H9 (cell line): ENCODE measurements at places on chromosomes 5 and 9.

- DNase-seq = no peak
Measured at GRCh38 chr5:39515881-39516280, 91.1 kb upstream of the DAB2 start.

- DNase-seq = peak; percentile 15
Measured at GRCh38 chr5:132260051-132260450, 2.6 kb downstream of the PDLIM4 start.

DNA sequence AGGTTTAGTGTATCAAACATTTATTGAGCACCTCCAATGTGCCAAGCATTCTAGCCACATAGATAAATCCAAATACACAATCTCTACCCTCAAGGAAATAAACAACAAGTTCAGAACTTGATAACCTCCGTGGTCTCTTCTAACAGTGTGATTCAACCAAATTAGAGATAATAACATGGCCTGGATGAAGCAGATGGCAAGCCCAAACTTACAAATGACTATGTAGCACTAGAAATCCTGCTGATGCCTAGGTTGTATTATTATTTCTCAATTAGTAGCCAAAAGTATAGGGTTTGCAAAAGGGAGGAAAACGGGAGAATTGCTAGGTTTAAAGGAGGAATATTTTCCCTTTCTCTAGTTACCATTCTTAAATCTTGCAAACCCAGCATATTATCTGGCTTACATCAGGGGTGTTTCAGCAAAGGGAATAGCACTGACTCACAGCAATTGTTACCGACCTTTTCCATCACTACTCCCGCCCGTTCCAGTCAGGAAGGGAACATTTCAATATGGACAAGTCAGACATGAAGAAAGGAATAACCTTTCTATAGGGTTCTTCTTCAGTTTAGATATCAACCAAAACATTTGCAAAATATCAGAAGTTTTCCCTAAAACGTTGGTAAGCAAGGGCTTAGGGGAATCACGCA is 2.3 kb downstream of the DPYSL3 start:
- no peak for DNase-seq

DNA sequence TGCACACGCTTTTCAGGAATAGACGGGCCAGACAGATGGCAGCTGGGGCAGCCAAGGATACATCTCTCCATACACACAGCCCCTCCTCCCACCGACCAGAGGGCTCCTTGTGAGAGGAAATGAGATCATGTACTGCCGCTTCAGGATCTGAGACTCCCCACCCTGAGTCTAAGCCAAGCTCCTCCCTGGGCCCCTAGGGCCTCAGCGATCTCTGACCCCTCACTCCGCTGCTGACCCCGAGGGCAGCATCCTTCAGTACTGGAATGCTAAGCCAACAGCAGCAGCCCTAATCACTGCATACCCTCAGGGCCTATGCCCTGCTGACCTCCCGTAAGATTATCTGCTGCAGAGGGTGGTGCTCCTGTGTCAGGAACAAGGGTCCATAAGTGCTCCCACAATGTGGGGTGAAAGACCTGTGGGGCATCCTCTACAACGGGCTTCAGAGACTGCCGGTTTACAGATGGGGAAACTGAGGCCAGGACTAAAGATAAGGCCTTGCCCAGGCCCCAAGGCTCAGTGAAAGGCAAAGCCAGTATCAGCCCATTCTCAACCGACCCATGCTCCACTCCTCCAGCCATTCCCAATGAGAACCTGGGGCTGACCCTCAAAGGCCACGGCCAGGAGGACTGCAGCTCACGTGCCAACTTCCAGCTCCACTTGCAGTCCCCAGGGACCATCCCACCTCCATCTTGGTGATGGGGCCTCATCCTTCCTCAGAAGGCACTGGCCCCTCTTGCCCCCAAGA is 37.5 kb downstream of the BICD2 start:
- no peak for DNase-seq

- DNase-seq = no peak
Measured at GRCh38 chr9:110031511-110032173, 176.3 kb downstream of the C9orf152 start.

DNA sequence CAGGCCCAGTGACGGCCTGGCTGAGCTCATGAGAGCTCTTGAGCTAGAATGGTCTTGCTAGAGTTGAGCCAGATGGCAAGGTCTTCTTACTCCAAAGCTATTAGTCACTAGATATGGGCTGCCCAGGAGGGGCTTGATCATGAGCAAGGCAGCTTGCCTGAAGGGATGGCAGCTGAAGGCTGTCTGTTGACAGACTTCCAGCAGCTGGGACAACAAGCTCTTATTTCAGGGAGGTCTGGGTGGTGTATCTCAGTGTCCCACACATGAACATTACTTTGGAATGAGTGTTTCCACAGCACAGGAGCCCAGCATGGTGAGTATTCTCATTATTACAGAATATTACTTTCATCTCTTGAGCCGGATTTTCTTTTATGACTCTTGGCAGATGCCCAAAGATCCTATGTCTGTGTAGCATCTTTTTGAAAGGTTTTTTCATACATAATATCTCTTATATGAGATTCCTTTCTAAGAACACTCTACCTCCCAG is 414.1 kb downstream of the ARHGEF28 start:
- DNase-seq = no peak

DNA sequence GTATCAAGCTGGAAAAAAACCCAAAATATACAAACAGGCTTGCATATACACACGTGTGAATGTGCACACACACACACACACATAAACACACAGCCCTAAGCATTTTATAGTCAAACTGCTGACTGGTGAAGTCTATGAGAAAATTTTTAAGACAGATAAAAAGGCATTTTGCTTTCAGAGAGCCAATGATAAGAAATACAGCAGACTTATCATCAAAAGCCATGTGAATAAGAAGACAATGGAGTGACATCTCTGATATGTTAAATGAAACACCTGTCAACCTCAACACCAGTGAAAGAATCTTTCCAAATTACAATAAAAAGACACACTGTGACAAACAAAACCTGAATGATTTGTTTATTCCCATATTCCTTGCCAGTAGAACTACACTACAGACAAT is 233.3 kb downstream of the CDH9 start:
- DNase-seq = no peak

GRCh38 chr5:150570333-150570732 is 62.4 kb downstream of the NDST1 start:
- DNase-seq = no peak

DNA sequence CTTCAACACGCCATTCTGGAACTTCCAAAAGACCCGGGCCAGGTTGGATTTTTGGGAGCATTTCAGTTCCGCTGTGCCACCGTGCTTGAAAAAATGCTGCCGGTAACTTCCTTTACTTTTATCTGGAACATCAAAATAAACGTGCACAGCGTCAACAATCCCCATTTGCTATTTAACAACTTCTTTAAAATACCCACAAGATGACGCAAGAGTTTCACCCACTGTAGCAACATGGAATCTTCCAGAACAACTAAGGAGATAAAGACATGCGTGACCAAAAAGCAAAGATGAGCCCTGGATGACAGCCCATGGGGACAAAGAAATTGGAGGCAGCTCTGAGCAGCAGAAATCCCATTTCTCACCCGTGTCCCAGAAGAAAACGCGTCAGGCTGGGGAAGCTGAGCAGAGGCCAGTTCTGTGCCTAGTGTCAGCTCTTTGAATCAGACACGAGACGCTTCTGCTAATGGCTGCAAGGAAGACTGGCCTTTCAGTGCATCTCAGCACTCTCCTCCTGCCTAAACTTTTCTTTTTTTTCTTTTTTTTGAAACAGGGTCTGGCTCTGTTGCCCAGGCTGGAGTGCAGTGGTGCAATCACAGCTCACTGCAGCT is 61.3 kb downstream of the SECISBP2 start:
- DNase-seq = no peak
